Activated naive CD8-positive, alpha-beta T cell treated with anti-CD3 and anti-CD28 coated beads for 36 hours (primary cell): ENCODE measurements at places on chromosomes 16 and 17. TPM values are rescaled to one million over a fixed set of nuclear protein-coding genes. Genes with fewer than 3 reads are reported as not detected.

GRCh38 chr16:78129349-78129748 is 29.9 kb downstream of the WWOX start:
- no peaks in the 10 kb centered on the region for H3K27me3 ChIP-seq
- H3K4me1 ChIP-seq: no peaks in the 10 kb centered on the region

DNA sequence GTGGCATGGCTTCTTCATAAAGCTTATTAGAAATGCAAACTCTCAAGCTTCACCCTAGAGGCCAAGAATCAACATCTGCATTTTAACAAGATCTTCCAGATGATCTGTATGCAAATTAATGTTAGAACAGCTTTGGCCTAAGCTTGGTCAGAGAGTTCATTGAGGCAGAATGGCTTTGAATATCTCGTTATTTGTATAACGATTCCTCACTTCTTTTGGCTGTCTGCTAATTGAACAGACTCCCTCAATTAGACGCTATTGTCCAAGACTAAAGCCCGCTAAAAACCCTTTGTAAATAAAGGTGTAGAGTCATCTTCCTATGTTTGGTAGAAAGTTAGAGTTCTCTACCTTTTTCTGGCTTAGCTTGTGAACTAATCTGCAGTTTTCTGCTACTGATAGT is 1453.7 kb downstream of the CDH8 start:
- no peaks in the 10 kb centered on the region for H3K36me3 ChIP-seq
- no peak overlapping the region for H3K4me3 ChIP-seq
- no peak overlapping the region for H3K27ac ChIP-seq

CACNG3 gene
- not detected for total RNA-seq

DNA sequence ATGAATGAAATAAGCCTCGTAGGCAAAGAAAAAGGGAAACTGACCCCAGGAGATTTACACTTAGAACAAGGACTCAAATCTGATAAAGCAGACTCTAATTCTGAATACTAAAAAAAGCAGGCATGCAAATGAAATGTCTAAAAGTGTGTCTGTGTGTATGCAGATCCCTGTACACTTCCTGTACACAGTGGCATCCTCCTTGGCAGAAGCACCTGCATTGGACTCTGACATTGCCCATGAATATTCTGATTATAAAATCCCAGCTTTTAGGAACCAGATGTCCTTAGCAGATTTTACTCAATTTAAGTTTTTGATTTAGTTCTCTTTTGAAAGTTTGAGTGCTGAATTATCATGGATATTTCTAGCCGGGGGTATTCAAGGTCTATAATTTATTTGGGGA is 306.0 kb upstream of the CDH8 start:
- no peaks in the 10 kb centered on the region for H3K4me1 ChIP-seq
- no peak for DNase-seq
- H3K27me3 ChIP-seq: no peaks in the 10 kb centered on the region
- no peak overlapping the region for H3K4me3 ChIP-seq
- no peak overlapping the region for H3K27ac ChIP-seq

- DNase-seq: no peak
- H3K27ac ChIP-seq: no peak overlapping the region
- H3K4me1 ChIP-seq: peaks cover 9% of the 10 kb centered on the region
- peaks cover 3% of the 10 kb centered on the region for H3K27me3 ChIP-seq
- H3K4me3 ChIP-seq: no peak overlapping the region
These were observed 26.1 kb upstream of the DHRS7B start for GRCh38 chr17:21100636-21101035.

DNA sequence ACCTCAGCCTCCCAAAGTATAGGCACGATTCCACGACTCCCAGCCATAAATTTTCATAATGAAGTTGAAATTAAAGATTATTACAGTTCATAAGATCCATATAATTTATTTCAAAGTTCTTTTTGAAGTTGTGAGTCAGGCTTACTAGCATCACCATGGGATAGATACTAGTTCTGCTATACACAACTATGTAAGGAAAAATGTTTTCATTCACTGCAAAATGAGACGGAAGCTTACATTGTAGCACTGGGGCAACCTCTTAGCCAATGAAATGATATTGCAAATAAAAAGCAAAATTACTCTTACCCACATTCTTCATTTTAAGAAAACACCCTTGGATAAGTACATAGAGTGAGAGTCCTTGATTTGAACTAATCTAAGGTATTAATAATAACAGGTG is 18.8 kb upstream of the MARCHF10 start:
- no peaks in the 10 kb centered on the region for H3K36me3 ChIP-seq
- H3K4me1 ChIP-seq: peaks cover 2% of the 10 kb centered on the region
- H3K27ac ChIP-seq: no peak overlapping the region
- no peak overlapping the region for H3K4me3 ChIP-seq

DNA sequence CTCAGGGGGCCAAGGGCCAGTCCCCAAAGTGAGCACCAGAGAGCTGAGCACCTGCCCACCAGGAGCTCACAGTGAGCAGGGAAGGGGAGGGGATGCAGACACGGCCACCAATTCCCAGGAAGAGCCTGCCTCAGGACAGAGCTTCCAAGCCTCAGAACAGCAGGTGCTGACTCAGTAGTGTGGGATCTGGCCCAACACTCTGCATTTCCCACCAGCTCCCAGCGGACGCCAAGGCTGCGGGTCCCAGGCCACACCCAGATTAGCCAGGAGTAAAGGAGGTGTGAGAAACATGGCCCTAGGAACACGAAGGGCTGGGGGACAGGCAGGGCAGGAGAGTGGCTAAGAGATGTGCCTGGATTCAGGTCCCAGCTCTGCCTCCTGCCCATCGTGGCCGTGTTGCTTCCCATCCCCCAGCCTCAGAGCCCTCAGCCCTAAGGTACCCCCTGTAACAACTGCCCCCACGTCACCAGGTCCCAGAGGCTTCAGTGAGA is 28.4 kb upstream of the EIF1 start:
- H3K4me1 ChIP-seq: peaks cover 7% of the 10 kb centered on the region
- H3K36me3 ChIP-seq: no peaks in the 10 kb centered on the region
- no peak overlapping the region for H3K4me3 ChIP-seq
- no peak overlapping the region for H3K27ac ChIP-seq

DNA sequence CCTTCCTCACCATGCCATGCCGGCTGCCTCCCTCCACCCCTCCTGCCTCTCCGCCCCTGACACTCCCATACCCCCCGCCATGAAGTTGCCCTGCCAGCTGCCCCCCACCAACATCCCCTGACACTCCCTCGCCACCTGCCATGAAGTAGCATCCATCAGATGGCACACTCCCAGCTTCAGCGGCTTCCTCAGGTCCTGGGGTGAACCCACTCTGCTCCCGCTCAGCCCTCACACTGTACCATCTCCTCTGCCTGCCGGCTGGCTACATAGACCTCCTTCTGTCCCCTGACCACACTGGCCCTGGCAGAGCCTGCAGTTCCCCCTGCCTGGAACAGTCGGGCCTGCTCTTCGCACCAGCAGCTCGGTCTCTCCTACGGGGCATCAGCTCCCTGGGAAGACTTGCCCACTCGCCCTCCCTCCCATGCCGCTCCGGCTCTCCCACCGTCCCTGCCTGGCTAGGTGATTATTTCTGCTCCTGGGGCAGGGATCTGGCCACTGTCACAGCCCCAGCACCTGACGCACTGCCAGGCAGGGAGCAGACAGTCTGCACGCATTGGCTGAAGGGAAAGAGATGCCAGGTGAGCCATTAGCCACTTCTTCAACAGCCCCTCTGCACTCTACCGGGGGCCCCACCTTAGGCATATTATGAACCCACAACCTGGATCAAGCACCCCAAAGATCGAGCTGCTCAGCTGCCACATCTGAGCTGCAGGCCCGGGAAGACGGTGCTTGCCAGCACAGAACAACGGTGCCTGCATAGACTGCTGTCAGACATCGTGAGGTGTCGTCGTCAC is 9.0 kb downstream of the CANT1 start:
- peaks cover 4% of the 10 kb centered on the region for H3K36me3 ChIP-seq
- no peak overlapping the region for H3K27ac ChIP-seq
- no peak for DNase-seq
- no peaks in the 10 kb centered on the region for H3K27me3 ChIP-seq

DNA sequence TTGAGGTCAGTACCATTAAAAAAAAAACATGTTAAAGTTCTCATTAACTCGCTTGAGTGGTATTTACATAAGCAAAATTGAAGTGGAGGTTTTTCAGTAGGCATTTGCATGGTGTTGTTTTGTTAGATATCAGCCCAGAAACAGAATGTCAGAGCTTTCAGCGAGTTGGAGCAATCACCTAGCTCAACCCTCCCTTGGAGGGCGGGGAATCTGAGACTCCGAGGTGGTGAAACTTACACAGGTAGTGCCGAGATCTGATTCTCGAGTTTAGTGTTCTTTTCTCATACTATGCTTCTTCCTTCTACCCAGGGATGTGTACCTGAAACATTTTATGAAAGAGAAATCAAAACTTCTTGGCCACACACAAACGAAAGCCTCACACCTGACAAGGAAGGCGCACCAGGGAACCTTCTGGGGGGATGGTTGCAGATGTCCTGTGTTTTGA is 6.6 kb downstream of the SEC14L1 start:
- DNase-seq: no peak
- no peak overlapping the region for H3K27ac ChIP-seq
- H3K4me3 ChIP-seq: no peak overlapping the region

CLEC18C gene
- total RNA-seq: not detected

DNA sequence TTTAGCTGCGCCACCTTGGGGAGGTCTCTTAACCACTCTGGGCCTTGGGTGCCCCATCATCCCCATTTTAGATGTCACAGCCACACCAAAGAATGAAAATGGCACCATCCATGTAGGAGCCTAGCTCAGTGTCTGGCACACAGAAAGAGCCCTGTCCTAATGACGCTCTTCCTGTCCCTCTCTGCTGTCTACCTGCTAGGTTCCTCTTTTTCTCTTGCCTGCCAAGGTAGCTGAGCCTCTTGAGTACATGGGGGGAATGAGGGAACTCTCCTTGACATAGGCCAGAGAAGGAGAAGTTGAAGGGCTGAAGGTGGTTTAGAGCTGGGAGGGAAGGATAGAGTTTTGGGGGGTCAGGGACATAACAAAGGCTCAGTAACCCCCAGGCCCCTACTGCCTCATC is 1.8 kb downstream of the RUNDC3A start:
- no peaks in the 10 kb centered on the region for H3K36me3 ChIP-seq
- no peak for DNase-seq
- no peak overlapping the region for H3K4me3 ChIP-seq
- H3K27me3 ChIP-seq: peaks cover 48% of the 10 kb centered on the region

DNA sequence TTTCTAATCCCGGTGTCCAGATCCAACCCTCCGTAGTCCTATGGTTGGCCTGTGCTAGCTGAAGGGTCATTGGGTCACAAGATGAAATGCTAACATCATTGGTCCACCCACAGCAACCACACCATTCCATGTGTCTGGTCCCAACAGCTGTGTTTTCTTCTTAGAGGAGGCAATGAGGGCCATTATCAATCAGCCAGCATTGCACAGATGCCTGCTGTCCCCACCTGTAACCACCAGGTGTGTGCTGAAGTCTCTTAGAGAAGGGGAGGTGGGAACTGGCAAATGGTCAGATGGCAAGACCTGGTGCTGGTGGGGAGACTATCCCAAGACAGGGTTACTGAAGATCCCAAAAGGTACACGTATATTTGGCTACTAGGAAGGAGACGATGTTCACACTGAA is 37.4 kb downstream of the HIC1 start:
- peaks cover 23% of the 10 kb centered on the region for H3K36me3 ChIP-seq
- H3K27me3 ChIP-seq: no peaks in the 10 kb centered on the region
- DNase-seq: no peak
- no peak overlapping the region for H3K4me3 ChIP-seq

DNA sequence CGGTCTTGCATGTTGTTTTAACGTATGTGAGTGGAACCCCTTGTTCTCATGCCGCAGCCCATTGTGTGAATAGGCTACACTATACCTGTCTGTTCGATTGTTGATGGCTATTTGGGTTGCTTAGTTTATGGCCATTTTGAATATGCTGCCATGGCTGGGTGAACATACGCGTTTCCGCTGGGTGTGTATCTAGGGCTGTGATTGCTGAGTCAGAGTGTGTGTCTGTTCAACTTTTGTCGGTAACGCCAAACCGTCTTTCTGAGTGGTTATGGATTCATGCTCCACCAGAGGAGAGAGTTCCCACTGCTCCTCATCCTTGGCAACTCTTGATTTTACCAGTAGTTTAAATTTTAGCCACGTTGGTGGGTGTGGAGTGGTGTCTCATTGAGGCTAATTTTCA is 77.0 kb downstream of the METRNL start:
- no peak overlapping the region for H3K4me3 ChIP-seq
- H3K27ac ChIP-seq: no peak overlapping the region
- no peaks in the 10 kb centered on the region for H3K27me3 ChIP-seq
- no peaks in the 10 kb centered on the region for H3K4me1 ChIP-seq

DNA sequence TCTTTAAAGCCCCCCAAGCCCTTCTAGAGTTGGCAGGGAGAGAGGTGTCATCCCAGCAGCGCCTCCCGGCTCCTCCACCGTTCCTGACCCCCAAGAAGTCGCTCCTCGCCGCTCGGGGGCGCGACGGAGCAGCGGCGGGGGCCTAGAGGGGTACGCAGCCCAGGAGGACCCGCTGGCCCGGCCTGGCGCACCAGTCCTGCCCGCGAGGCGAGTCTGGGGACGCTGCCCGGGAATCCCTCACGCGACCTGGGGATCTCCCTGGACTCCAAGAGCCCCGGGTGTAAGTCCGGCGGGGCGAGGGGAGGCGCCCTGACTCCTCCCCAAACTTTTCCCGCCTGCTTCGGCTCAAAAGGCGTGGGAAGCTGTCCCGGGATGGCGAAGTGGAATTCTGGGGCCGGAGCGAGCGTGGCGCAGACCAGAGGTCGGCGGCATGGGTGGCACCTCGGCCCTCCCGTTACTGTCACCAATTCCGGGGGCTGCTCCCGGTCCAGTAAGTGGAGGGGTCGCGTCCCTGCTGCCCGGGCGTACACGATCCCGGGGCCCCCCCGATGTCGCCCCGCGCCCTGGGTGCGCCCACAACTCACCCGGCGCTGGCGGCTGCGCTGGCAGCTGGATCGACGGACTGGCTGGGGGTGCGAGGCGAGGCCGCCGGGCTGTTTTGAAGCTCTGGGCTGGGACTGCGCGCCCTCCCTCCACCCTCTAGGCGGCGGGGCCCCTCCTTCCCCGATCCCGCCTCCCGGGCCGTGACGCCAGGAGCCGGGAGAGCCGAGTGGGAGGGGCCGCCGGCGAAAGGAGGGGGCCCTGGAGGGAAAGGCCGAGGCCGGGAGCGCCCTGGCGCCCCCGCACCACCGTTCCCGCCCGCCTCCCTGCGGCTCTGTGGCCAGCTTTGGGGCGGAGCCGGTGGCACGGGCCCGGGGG is at the start of gene EMP2:
EMP2 (minus strand) TSS at position 634 of the 918 bp plus-strand sequence. CDS start 32,981 bp downstream, outside the sequence.
- peaks cover 68% of the 10 kb centered on the region for H3K27me3 ChIP-seq
- H3K4me1 ChIP-seq: no peaks in the 10 kb centered on the region
- no peak within 1 kb of the TSS for H3K4me3 ChIP-seq
- H3K36me3 ChIP-seq: no peaks in the 10 kb centered on the region
- no peak for DNase-seq
- no peak within 1 kb of the TSS for H3K27ac ChIP-seq

DNA sequence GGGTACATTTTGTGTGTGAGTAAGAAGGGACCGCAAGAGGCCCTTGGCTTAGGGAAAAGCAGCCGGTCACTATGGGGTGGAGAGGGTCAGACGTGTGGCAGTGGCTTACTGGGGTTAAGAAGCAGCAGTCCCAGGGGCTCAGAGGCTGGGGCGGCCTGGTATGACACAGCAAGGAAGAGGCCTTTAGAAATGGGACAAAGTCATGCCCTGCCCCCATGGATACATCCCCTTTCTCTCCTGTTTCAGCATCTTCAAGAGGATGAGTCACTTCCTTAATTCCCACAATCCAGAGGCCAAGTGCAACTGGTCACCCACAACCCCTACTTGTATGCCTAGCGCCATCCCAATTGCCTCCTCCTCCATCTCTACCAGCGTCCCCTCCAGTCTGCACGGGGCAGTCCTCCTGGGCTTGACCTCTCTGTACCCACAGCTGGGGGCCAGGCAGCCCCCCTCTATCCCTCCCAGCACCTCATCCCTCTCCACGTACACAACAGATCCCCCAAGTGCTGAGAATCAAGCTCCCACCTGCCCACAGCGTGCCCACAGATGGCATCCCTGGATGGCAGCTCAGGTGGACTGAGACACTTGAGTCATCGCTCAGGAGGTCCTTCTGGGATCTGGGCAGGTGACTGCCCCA is 6.9 kb upstream of the EFTUD2 start:
- no peak overlapping the region for H3K4me3 ChIP-seq
- no peaks in the 10 kb centered on the region for H3K36me3 ChIP-seq
- peaks cover 5% of the 10 kb centered on the region for H3K4me1 ChIP-seq
- peaks cover 10% of the 10 kb centered on the region for H3K27me3 ChIP-seq
